ENCODE measurements at places on chromosomes 12 and 14. TPM values are rescaled to one million over a fixed set of nuclear protein-coding genes. Genes with fewer than 3 reads are reported as not detected.

Gene KRT5
- not detected for total RNA-seq

Gene ACAD10
- 11.6 TPM for total RNA-seq

Gene ASCL1
- total RNA-seq = not detected

Gene OR11G2
- total RNA-seq = not detected

Gene ADSS1
- total RNA-seq = 10.2 TPM

Gene GPR135
- total RNA-seq = 8.1 TPM

Gene DUSP6
- total RNA-seq = 42.2 TPM

Gene FAM161B
- 4.5 TPM for total RNA-seq

Gene DYNLL1
- 221 TPM for total RNA-seq

Gene ATL1
- 13.3 TPM for total RNA-seq

Gene LPAR5
- 3.3 TPM for total RNA-seq

Gene ATF7IP
- total RNA-seq = 56.4 TPM

Gene KRT72
- not detected for total RNA-seq

Gene KLRK1
- total RNA-seq = 1.9 TPM

Gene SLC22A17
- total RNA-seq = 30.6 TPM

Gene IL23A
- total RNA-seq = not detected

Gene C12orf54
- not detected for total RNA-seq

Gene PLEKHG7
- not detected for total RNA-seq

Gene PHETA1
- 10.2 TPM for total RNA-seq

Gene CLECL1
- total RNA-seq = not detected

Gene ESYT1
- total RNA-seq = 113 TPM

Gene CCDC38
- not detected for total RNA-seq

Gene BHLHE41
- total RNA-seq = 18.6 TPM

Gene TBC1D30
- 3.7 TPM for total RNA-seq

Gene PTGES3
- 132 TPM for total RNA-seq

Gene TAS2R9
- total RNA-seq = not detected

Gene DNAH10
- total RNA-seq = not detected

Gene GZMH
- total RNA-seq = 0.90 TPM

Gene SERPINA10
- total RNA-seq = not detected

Gene ERH
- total RNA-seq = 126 TPM

Gene CPNE8
- total RNA-seq = 18.5 TPM

Gene GAS2L3
- total RNA-seq = 6.9 TPM

Gene TEX22
- total RNA-seq = 0.71 TPM

Gene FLRT2
- total RNA-seq = 59.6 TPM

Gene SRRM4
- 0.10 TPM for total RNA-seq

Gene LBHD2
- not detected for total RNA-seq

Gene ATP23
- total RNA-seq = 5.7 TPM

Gene CLEC14A
- total RNA-seq = 36.4 TPM

Gene CERS5
- total RNA-seq = 43.3 TPM
